ENCODE measurements at places on chromosomes 1 and 21. TPM values are rescaled to one million over a fixed set of nuclear protein-coding genes. Genes with fewer than 3 reads are reported as not detected.
A peak's percentile ranks its signal among the peaks of the same experiment; 100 is the strongest.

GRCh38 chr1:25799935-25800702 lies at the start of gene SELENON:
TSS of gene SELENON (plus strand) at chr1:25800193. CDS start at chr1:25800231, 38 bp downstream.
- peak within 1 kb of the TSS; percentile 92 for H3K27ac ChIP-seq
- peak; percentile 86 for DNase-seq
- H3K4me3 ChIP-seq, result peak within 1 kb of the TSS; percentile 59

DNA sequence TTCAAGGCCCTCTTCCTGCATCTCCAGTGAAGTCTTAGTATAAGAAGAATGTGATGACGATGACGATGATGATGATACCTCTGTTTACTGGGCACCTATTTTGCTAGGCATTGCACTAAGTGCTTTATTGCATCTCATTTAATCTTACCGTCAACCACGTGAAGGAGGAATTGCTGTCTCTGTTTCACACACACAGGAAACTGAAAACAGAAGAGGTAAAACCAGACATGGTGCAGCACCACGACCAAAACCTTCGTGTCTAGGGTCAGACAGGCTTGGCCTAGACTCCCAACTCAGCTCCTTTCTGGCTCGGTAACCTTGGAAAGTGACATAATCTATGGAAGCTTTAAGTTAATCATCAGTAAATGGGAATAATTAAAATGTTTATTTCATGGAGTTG lies 20.7 kb upstream of the KCNA2 start:
- no peak overlapping the region for H3K27ac ChIP-seq
- H3K4me1 ChIP-seq, result no peaks in the 10 kb centered on the region
- no peaks in the 10 kb centered on the region for H3K36me3 ChIP-seq
- no peak overlapping the region for H3K4me3 ChIP-seq
- H3K27me3 ChIP-seq, result no peaks in the 10 kb centered on the region

GJB3 gene
- total RNA-seq, result not detected

- no peaks in the 10 kb centered on the region for H3K36me3 ChIP-seq
- peak overlapping the region; percentile 80 for H3K27ac ChIP-seq
- peaks cover 49% of the 10 kb centered on the region for H3K4me1 ChIP-seq
- peak; percentile 92 for DNase-seq
- H3K27me3 ChIP-seq, result no peaks in the 10 kb centered on the region
These were observed 143.4 kb upstream of the ERRFI1 start for GRCh38 chr1:8169364-8170058.

GRCh38 chr1:58156831-58157230 lies 389.7 kb downstream of the OMA1 start:
- DNase-seq, result no peak
- H3K36me3 ChIP-seq, result no peaks in the 10 kb centered on the region
- no peak overlapping the region for H3K27ac ChIP-seq
- H3K27me3 ChIP-seq, result no peaks in the 10 kb centered on the region

DNA sequence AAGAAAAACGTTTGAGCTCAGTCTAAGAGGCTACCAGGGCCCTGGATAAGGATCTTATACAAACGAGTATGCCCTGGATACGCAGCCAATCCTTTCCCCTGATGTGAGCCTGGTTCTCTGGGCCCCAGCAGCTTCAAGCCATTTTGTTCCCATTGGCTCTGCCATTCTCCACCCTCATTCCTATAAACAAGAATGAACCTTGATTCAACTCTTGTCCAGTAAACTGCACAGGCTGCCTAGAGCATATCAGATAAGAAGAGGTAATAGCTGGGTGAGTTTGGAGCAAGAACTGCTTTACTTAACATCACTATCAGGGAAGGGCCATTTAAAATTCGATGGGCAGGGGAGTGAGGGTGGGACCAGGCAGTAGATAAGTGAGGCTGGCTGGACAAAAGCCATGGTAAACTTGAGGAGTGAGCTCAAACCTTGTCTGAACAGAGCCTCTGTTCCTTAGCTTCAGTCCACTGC lies 11.3 kb downstream of the BTG2 start:
- H3K4me3 ChIP-seq, result no peak overlapping the region
- H3K4me1 ChIP-seq, result no peaks in the 10 kb centered on the region
- peak overlapping the region; percentile 28 for H3K27ac ChIP-seq
- H3K36me3 ChIP-seq, result no peaks in the 10 kb centered on the region

KRTAP19-1 gene
- total RNA-seq, result not detected

KIF21B gene
- total RNA-seq, result 0.82 TPM

GRCh38 chr21:42493109-42494060 lies 2.6 kb downstream of the RSPH1 start:
- no peak overlapping the region for H3K4me3 ChIP-seq
- no peaks in the 10 kb centered on the region for H3K36me3 ChIP-seq
- H3K4me1 ChIP-seq, result no peaks in the 10 kb centered on the region
- DNase-seq, result no peak

CFAP45 gene
- total RNA-seq, result not detected
